Hepatocyte (in vitro differentiated cells): ENCODE measurements at places on chromosomes 7 and 10. TPM values are rescaled to one million over a fixed set of nuclear protein-coding genes. Genes with fewer than 3 reads are reported as not detected.

Gene NUDT13
- total RNA-seq: 3.4 and 3.9 TPM in 2 replicates

Gene HOXA3
- 0.83 and 3.0 TPM in 2 replicates for total RNA-seq

Gene SLC25A28
- 15.8 and 23.8 TPM in 2 replicates for total RNA-seq

Gene KIAA1217
- 20.1 and 33.2 TPM in 2 replicates for total RNA-seq

Gene ALOX5
- total RNA-seq: 3.5 and 5.0 TPM in 2 replicates

Gene GATA3
- total RNA-seq: 0.96 and 2.4 TPM in 2 replicates

Gene SSC4D
- total RNA-seq: 6.9 and 9.7 TPM in 2 replicates

Gene ZP3
- total RNA-seq: not detected in 2 replicates

DNA sequence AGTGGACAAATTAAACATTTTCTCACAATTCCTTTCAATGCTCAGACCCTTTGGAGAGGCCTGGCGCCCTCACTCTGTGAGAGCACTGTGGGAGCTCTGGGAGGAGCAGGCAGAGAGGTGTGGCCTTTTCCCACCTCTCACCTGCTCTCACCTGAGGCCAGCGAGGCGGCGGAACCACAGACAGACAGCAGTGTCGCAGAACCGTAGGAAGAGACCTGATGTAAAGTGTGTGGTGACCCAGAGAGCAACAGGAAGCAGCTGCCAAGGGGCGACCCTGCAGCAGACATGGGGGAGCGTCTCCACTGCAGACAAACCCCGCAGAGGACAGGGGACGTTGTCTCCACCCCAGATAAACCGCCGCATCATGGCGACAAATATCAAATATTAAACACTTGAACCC is 15.6 kb upstream of the PARP12 start:
- no peak overlapping the region for H3K4me3 ChIP-seq
- no peak overlapping the region for H3K27ac ChIP-seq
- no peak for DNase-seq
- H3K27me3 ChIP-seq: no peaks in the 10 kb centered on the region
- H3K4me1 ChIP-seq: no peaks in the 10 kb centered on the region
- H3K36me3 ChIP-seq: no peaks in the 10 kb centered on the region

DNA sequence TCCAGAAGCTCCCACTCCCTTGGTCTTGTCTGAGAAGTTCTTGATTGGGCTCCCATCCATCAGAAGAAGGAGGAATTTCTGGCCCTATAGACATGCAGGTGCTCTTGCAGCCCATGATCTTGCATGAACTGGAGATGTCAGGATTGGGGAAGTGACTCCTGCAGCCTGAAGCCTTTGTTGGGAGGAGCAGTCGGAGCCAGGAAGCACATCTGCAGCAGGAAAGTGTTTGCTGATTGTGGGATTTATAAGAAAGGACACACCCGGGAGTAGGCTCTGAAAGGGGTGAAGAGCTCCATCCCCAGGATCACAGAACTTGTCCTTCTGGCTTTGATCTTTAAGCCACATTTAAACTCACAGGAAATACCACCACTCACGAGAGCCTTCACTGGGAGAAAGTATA is 185.2 kb downstream of the DYNC1I1 start:
- no peaks in the 10 kb centered on the region for H3K36me3 ChIP-seq
- H3K4me1 ChIP-seq: peaks cover 6% of the 10 kb centered on the region
- H3K27ac ChIP-seq: no peak overlapping the region
- no peak overlapping the region for H3K4me3 ChIP-seq
- no peak for DNase-seq

DNA sequence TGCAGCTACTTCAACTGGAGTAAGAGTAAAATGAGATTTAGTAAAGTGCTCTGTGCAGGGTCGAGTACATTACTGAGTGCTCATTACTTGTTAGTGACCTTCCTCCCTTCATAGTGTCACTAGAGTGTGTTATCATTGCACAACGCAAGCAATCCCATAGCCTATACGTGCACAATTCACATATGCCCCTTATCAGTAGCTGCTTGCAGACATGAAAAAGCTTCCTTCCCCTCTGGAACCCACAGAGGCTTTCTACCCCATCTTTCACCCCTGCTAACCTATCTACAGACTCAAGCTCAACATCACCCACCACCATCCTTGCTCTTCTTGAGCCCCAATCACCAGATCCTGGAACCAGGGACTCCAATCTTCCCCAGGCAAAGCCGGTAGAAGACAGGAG is 59.3 kb downstream of the C7orf25 start:
- no peaks in the 10 kb centered on the region for H3K4me1 ChIP-seq
- no peaks in the 10 kb centered on the region for H3K36me3 ChIP-seq
- no peak for DNase-seq
- no peak overlapping the region for H3K4me3 ChIP-seq

DNA sequence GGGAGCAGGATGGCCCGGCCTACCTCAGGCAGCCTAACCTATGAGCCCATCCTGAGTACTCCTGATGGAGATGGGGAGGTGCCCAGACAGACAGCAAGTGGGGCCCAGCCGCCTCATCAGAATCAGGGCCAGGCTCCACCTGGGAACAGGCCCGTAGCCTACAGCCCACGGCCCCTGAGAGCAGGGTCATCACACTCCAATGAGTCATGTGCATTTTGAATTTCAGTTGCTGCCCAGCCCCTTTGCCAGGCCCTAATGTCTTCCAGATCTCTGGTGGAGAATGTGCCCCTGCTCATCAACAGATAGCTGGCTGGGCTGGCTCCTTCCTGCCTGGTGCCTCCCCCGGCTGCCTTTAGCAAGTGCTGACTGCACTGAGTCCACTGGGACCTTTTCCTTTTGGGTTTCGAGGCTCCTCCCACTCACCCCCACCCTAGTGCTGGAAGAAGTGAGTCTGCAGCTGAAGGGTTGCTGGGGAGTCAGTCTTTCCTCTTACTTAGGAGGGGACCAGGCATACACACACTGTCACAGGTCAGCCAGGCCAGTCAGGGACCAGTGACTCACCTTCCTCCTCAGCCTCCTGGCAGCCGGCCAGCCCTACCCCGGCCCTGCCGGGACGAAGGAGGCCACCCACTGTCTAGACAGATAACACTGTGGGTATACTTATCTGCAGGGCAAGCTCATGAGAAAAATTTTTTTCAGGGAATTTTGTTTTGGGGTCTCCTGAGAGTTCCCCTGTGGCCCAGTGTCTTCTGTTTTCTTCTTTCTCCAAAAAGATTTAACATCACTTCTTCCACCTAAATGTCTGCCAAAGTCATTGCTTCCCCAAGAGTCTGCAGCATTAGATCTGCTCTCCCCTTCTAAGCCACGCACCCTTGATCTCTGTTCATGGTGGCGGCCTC is 9.1 kb upstream of the ASIC3 start:
- H3K36me3 ChIP-seq: no peaks in the 10 kb centered on the region
- no peak overlapping the region for H3K4me3 ChIP-seq
- peaks cover 16% of the 10 kb centered on the region for H3K4me1 ChIP-seq
- H3K27ac ChIP-seq: peak overlapping the region; percentile 56
- peak; percentile 92 for DNase-seq
- no peaks in the 10 kb centered on the region for H3K27me3 ChIP-seq

DNA sequence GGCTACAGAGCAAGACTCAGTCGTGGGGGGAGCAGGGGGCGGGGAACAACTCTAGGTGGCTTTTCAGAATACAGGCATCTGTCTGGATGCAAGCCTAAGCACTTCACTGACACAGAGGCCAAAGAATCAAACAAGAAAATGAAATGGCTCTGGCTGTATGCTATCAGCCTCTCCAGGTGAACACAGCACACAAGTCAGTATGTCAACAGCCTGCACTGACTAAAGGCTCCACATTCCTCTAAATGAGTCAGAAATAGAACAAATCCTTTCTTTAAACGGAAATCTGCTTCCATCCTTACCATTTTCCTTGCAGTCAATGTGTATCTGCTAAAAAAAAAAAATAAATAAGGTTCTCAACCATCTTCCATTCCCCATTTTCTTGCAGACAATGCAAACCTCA is 88.3 kb downstream of the ARMH3 start:
- no peak for DNase-seq
- no peaks in the 10 kb centered on the region for H3K27me3 ChIP-seq

GRCh38 chr10:121823993-121824463 is 103.8 kb downstream of the ATE1 start:
- H3K4me3 ChIP-seq: no peak overlapping the region
- DNase-seq: peak; percentile 66
- H3K4me1 ChIP-seq: no peaks in the 10 kb centered on the region
- no peaks in the 10 kb centered on the region for H3K27me3 ChIP-seq
- no peaks in the 10 kb centered on the region for H3K36me3 ChIP-seq
- H3K27ac ChIP-seq: no peak overlapping the region

GRCh38 chr7:99579956-99580777 is 17.9 kb upstream of the TMEM225B start:
- H3K36me3 ChIP-seq: no peaks in the 10 kb centered on the region
- peak overlapping the region; percentile 64 for H3K4me3 ChIP-seq
- DNase-seq: peak; percentile 75
- no peaks in the 10 kb centered on the region for H3K27me3 ChIP-seq
- peak overlapping the region; percentile 30 for H3K27ac ChIP-seq
- H3K4me1 ChIP-seq: no peaks in the 10 kb centered on the region

DNA sequence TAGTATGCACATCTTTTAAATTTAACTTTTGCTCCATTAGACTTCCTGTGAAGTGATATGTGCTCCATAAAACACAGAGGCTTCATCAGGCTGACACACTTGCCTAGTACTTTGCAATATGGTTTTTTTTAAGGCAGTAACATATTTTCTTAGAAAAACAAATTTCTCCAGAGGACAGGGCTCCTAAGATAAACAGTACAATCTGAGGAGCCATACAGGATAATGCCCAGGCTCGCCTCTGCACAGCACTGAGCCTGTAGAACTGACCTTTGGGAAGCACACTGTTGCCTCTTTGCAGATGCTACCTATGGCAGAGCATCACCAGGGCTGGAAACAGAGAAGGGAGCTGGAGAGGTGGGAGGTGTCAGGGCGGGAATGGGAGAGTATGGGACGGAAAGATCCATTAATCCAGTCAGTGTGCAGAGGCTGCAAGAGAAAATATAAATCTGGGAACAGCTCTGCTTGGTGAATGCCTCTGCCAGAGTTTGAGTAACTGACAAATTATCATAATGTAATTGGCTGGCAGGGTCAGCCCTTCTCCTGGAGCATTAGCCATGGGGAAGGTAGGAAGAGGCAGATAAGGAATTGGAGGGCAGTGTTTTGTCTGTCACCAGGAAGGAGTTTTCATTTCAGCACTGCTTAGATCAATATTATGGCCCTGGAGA is 132.3 kb downstream of the CREB5 start:
- no peak for DNase-seq
- no peaks in the 10 kb centered on the region for H3K27me3 ChIP-seq
- H3K27ac ChIP-seq: no peak overlapping the region
- peaks cover 16% of the 10 kb centered on the region for H3K4me1 ChIP-seq
- H3K36me3 ChIP-seq: no peaks in the 10 kb centered on the region

- peaks cover 4% of the 10 kb centered on the region for H3K4me1 ChIP-seq
- H3K4me3 ChIP-seq: no peak overlapping the region
Measured at GRCh38 chr7:31918706-31919393, 151.4 kb downstream of the PDE1C start.

DNA sequence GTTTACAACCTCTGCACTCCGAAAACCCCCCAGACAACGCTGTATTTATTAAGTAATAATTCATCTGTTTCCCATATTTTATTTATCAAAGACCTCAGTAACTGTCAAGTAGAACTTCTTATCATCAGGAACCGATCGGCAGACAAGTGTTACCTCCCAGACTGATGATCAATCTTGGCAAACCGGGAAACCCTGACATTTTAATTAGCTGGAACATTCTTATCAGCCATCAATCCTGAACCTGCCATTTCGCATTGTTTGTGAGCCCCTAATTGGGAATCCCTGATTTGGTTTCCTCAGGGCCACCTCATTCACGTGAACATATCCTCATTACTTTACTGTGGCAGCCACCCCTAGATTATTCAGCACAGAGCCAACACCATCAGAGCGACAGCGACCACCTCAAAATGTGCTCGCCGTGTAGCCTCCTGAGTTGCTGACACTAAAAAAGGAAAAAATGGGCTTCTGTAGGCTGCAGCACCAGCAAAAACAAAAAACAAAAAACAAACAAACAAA is 93.6 kb upstream of the SDK1 start:
- no peak for DNase-seq
- H3K27ac ChIP-seq: no peak overlapping the region
- H3K4me1 ChIP-seq: no peaks in the 10 kb centered on the region

GRCh38 chr10:126110489-126111180 is 214.3 kb downstream of the FANK1 start:
- peaks cover 22% of the 10 kb centered on the region for H3K4me1 ChIP-seq
- DNase-seq: no peak
- no peaks in the 10 kb centered on the region for H3K36me3 ChIP-seq
- H3K4me3 ChIP-seq: no peak overlapping the region
- no peaks in the 10 kb centered on the region for H3K27me3 ChIP-seq
- H3K27ac ChIP-seq: peak overlapping the region; percentile 41

- no peaks in the 10 kb centered on the region for H3K36me3 ChIP-seq
- H3K4me1 ChIP-seq: no peaks in the 10 kb centered on the region
- H3K27me3 ChIP-seq: no peaks in the 10 kb centered on the region
- no peak overlapping the region for H3K27ac ChIP-seq
Measured at GRCh38 chr7:139471740-139472353, 11.6 kb downstream of the KLRG2 start.

- no peak overlapping the region for H3K27ac ChIP-seq
- H3K4me1 ChIP-seq: peaks cover 12% of the 10 kb centered on the region
- no peak for DNase-seq
- no peaks in the 10 kb centered on the region for H3K27me3 ChIP-seq
- H3K36me3 ChIP-seq: no peaks in the 10 kb centered on the region
- H3K4me3 ChIP-seq: no peak overlapping the region
Measured at GRCh38 chr10:3757638-3758490, 27.1 kb downstream of the KLF6 start.

DNA sequence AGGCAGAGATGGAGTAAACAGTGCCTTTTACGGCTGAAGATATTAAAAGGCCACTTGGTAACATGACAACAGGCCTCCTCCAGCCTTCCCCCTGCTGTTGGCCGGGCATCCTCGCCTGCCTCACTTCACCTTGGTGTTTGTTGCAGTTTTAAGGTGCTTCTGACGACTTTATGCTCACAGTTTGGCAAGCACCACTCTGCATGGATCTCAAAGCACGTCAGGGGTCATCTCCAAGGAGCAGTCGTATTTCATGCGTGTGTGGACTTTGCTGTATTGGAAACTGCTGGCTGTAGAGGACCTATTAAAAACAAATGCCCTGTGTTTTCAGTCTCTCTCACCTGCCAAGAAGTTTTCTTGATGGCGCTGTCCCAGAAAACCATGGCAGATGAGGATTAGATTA is 483.1 kb downstream of the RPS24 start:
- no peaks in the 10 kb centered on the region for H3K27me3 ChIP-seq
- no peaks in the 10 kb centered on the region for H3K36me3 ChIP-seq
- peaks cover 8% of the 10 kb centered on the region for H3K4me1 ChIP-seq

GRCh38 chr7:158240801-158241200 is 346.8 kb downstream of the PTPRN2 start:
- no peaks in the 10 kb centered on the region for H3K27me3 ChIP-seq
- no peaks in the 10 kb centered on the region for H3K4me1 ChIP-seq
- H3K4me3 ChIP-seq: no peak overlapping the region

- H3K27ac ChIP-seq: no peak overlapping the region
- H3K27me3 ChIP-seq: no peaks in the 10 kb centered on the region
- DNase-seq: no peak
- H3K36me3 ChIP-seq: no peaks in the 10 kb centered on the region
- peaks cover 8% of the 10 kb centered on the region for H3K4me1 ChIP-seq
Measured at GRCh38 chr10:24912215-24912614, 40.2 kb downstream of the PRTFDC1 start.
